Osteocyte (in vitro differentiated cells): ENCODE measurements at places on chromosomes 13 and 19. TPM values are rescaled to one million over a fixed set of nuclear protein-coding genes. Genes with fewer than 3 reads are reported as not detected.

Gene TMEM145
- total RNA-seq, result 0.21 and 0.78 TPM in 2 replicates

Gene MEIOSIN
- not detected in 2 replicates for total RNA-seq

Gene PNMA8B
- 2.5 TPM in 2 replicates for total RNA-seq

Gene C19orf18
- total RNA-seq, result 1.4 and 1.8 TPM in 2 replicates

Gene C13orf42
- not detected in 2 replicates for total RNA-seq

Gene PRX
- total RNA-seq, result 5.0 and 5.7 TPM in 2 replicates

Gene KLK7
- total RNA-seq, result not detected in 2 replicates

Gene SAE1
- total RNA-seq, result 96.6 and 110 TPM in 2 replicates

GRCh38 chr13:51874651-51875050 lies 12.9 kb downstream of the CCDC70 start:
- DNase-seq, result no peak

- no peak for DNase-seq
These were observed 11.4 kb upstream of the USP12 start for GRCh38 chr13:27182844-27183497.

GRCh38 chr13:22738357-22738756 lies 442.4 kb upstream of the SGCG start:
- no peak for DNase-seq

- DNase-seq, result no peak
These were observed 429.2 kb upstream of the HTR2A start for GRCh38 chr13:47326061-47326460.

- DNase-seq, result no peak
These were observed 603 bp downstream of the TM9SF2 start for GRCh38 chr13:99501848-99502301.

DNA sequence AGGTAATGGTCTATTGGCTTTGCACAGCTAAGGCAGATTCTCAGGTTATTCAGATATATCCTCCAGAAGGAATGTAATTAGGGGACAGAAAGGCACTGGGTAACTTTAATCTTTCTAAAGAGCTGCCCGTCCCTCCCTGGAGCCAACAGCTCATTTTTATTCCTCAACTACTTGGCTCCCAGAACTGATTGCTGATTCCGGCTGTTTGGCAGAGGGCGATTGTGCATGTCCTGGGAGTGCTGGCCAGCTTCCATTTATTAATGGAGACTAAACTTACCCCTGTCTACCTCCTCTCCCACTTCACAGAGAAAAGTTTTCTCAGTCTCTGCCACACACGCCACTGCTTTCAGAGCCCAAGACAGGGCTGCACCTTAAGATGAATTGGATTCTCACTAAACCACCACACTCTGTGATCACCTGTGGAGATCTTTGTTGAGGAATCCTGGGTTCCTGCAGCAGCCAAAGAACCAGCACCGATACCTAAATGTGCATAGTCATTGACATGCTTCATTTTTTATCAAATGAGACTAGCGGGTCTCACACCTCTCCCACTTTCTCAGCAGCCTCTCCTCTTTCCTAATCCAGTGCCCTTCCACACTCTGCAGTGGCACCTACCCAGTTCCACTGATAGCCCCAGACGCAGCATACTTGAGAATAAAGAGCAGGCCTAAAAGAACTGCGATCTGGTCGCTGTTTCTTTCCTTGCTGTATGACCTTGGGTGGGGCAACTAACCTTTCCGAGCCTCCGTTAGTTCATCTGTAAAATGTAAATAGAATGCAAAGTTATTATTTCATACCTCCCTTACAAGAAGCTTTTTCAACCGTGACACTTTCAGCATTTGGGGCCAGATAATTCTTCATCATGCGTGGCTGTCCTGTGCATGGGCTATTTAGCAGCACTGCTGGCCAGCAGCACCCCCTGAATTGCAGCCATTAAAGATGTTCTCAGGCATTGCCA lies 648.7 kb downstream of the UQCRFS1 start:
- no peak for DNase-seq

GRCh38 chr13:84455143-84455905 lies 573.0 kb upstream of the SLITRK1 start:
- DNase-seq, result no peak

GRCh38 chr13:20799726-20800416 lies 26.1 kb upstream of the EEF1AKMT1 start:
- no peak for DNase-seq

- DNase-seq, result no peak
These were observed 27.2 kb downstream of the COMP start for GRCh38 chr19:18763674-18764590.

GRCh38 chr13:27605610-27606200 lies 14.6 kb downstream of the LNX2 start:
- no peak for DNase-seq

GRCh38 chr13:50889317-50889716 lies 20.3 kb upstream of the RNASEH2B start:
- no peak for DNase-seq

- DNase-seq, result no peak
These were observed 2.7 kb downstream of the JUND start for GRCh38 chr19:18278521-18279265.

DNA sequence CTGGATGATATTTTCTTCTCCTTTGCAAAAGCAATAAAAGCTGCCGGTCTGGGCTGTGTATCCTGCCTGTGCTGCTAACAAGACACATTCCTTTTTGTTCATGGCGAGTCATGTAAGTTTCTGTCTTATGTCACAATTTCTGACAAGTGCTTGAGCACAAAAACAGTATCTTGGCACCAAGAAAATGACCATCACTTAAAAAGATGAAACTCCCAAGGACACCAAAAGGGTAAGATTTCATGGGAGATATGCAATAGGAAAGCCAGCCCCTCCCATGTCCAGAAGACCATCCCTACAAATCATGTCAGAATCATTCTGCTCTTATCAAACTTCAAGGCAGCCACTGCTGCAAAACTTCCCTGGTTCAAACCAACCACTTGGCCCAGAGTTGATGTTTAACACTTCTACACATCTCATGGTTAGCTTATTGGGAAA lies 375.4 kb upstream of the ZNF507 start:
- no peak for DNase-seq

DNA sequence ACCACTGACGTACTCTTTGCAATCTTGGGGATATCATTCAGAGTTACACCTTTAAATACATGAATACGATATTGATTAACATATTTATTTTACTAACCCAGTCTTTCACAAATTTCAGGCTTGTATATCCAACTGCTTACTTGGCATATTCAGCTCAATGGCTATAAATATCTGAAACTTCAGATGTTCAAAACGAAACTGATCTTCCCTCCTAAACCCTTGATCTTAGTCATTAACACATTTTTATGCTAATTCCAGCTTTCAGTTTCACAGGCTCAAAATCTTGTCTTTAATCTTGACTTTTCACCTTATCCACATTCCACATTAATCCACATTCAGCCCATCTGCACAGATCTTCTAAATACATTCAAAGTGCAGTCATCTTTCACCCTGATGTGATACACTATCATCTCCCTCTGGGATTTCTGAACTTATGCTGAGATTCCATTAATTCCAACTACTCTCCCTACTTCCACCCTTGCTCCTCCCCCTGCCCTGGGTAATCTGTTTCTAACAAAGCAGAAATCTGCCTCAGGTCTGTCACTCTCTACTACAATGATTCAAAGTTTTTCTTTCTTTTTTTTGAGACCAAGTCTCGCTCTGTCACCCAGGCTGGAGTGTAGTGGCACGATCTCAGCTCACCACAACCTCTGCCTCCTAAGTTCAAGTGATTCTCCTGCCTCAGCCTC lies 387.2 kb downstream of the GPC5 start:
- DNase-seq, result no peak

- DNase-seq, result no peak
These were observed 24.6 kb downstream of the LMO7 start for GRCh38 chr13:75660694-75661093.

- no peak for DNase-seq
These were observed 1.1 kb downstream of the IRS2 start for GRCh38 chr13:109785141-109785891.

DNA sequence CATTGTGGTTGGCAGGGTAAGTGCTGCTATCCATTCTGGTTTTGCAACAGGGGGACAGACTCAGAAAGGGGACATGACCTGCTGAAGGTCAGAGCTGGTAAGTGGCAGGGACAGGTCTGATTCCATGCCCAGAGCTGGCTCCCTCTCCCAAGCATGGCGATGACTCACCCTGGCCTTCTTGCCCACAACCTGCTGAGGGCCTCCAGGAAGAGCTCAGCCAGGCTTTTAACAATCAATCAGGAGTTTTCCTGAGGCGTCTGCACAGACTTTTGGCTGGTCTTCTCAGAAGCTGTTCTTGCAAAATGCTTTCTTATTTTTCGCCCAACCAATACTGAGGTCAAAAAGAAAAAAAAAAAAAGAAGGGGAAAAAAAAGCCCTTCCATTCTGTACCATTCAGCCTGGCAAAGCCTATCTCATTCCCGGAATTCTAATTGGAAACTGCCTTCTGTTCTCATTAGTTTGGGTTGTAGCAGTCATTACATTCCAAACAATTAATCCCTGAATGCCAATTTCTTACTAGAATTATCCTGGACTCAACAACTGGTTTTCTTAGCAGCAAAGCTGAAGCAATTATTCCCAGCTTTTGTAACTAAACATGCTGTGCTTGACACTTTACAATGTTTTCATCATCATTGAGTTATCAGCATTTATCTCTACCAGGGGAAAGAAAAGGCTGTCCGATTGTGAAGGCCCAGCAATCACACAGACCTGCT lies 17.7 kb downstream of the SIAH3 start:
- DNase-seq, result no peak

GRCh38 chr19:14006085-14006765 lies at the start of gene RFX1:
Gene RFX1, minus strand, starts transcription at chr19:14006320. Its CDS starts 12,477 bp downstream, at chr19:13993843.
- DNase-seq, result peak; percentile 100

- no peak for DNase-seq
These were observed 4.4 kb upstream of the SBK3 start for GRCh38 chr19:55549500-55550320.

DNA sequence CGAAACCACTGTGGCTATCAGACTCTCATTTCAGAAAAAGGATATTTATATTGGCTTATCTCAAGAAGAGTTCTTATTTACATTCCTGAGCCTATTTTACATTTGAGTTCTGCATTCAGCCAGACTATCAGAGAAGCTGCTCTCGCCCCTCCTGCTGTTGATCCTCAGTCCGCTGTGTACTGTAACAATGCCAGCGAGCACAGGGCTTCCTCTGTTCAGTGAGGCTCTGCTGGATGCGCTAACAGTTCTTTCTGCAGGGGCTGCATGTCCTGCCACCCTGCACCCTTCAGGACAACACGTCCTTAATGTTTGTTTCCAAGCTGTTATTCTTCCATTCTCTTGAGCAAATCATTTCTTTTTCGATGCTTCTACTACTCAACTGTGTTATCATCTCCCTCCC lies 463.7 kb upstream of the SGCG start:
- no peak for DNase-seq

GRCh38 chr19:29842471-29843179 lies 30.8 kb downstream of the CCNE1 start:
- DNase-seq, result no peak

DNA sequence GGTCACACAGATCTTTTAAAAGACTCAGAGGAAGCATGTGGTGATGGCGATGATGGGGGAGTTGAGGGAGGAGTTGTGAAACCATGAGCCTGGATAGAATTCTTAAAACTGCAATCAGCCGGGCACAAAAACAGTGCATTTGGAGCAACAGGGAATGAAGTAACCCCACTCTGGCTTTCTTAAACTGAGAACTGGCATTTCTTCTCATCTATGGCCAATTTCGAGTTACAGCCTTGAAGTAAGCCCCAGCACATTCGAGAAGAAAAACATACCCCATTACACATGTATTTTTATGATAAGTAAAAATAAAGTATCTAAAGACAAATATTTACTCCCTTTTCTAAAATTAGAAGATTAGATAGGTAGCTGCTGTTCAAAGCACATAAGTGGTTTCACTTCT lies 70.1 kb downstream of the DCLK1 start:
- no peak for DNase-seq

GRCh38 chr13:110819203-110820014 lies 95.5 kb downstream of the ANKRD10 start:
- DNase-seq, result peak; percentile 92

DNA sequence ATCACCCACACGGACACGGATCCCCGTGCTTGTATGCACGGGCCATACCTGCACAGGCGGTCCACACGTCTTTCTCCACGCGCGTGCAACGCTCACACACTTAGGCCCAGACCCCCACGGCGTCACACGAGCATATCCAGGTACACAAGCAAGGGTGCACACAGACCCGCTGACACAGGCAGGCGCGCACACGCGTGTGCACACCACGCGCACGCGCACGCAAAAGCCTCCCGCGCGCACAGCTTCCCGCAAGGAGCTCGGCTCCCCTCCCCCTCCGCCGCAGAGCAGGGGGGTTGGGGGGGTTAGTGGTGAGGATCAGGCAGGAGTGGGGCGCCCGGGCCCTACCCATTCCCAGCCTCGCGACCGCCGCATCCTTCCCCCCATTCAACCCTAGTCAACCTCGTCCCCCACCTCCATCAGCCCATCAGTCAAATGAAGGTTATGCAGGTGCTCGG lies 407 bp downstream of the RAB3A start:
- no peak for DNase-seq

- DNase-seq, result no peak
These were observed 136.4 kb upstream of the PCDH9 start for GRCh38 chr13:67366533-67366932.

GRCh38 chr19:31594701-31595100 lies 245.5 kb upstream of the TSHZ3 start:
- DNase-seq, result peak; percentile 17

- no peak for DNase-seq
These were observed 516 bp upstream of the ATP1A3 start for GRCh38 chr19:41994521-41994971.

DNA sequence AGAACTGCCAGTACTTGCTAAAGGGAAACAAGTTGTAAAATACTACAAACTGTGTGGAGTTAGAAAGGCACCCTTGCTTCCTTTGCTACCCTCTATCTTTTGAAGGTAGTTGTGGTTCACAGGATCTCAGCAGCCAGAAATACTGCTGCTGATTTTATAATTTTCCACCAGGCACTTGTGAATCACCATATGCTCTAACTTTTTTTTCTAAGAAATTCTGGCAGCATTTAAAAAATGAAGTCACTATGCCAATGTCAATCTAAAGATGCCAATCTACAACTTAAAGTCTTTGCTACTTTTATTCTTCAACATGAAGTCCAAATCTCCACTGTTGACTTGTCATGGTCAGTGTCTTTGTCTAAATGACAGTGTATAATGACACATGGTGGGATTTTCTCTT lies 327.7 kb downstream of the ITGBL1 start:
- no peak for DNase-seq

GRCh38 chr19:18388100-18388959 lies 2.4 kb downstream of the GDF15 start:
- DNase-seq, result peak; percentile 93
